ENCODE measurements at places on chromosomes 4 and X.

DNA sequence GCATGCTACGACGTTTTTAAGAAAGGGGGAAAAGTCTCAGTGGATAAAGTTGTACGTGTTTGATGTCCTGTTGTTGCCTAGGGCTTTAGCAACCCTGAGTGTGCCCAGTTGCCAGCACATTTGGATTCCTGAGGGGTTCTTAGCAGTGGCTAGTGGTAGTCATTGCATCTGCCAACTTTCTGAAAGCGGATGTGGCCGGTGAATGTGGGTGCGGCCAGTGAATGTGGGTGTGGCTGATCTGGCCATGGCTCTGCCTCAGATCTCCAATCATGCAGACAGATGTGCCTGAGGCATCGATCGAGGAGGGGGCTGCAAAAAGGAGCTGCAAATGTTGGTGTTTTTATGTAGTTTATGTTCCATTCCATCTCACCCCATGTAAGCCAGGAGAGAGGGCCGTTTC, 41.5 kb upstream of the FAT1 start:
- no peak for DNase-seq

DNA sequence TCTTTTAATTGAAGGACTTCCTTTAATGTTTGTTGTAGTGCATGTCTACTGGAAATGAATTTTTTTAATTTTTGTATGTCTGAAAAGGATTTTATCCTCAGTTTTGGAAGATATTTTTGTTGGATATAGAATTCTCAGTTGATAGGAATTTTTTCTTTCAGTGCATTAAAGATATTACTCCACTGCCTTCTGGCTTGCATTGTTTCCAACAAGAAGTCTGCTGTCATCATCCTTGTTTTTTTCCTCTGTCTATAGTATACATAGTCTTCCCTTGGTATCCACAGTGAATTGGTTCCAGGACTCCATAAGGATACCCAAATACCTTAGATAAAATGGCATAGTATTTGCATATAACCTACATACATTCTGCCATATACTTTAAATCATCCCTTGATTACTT, 33.5 kb downstream of the SCD5 start:
- DNase-seq: no peak

DNA sequence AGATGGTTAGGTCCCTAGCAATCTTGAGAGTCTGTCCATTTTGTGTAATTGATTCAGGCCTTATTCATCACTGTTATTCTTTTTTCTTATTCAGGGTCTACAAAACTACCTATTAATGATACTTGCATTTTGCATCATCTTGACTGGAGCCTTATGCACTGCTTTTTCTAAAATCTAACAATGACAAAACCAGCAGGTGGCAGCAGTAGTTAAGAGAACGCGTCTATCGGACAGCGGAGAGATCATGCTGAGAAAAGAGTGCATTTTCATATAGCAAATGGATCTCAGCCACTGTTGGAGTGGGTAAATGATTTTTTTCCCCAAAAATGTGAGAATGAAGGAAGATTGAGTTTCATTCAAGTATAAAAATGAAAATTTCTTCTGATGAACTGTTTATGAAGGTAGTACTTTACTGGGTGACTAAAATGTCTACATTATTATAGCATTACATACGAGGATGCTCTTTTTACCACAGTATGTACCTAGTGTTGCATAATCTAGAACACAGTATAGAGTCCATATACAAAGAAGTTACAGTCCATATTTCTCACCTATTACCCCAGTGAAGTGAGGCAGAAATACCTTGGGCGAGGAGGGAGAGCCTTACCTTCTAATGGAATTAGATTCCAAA, 43.2 kb downstream of the TMEM144 start:
- DNase-seq: peak; percentile 6

DNA sequence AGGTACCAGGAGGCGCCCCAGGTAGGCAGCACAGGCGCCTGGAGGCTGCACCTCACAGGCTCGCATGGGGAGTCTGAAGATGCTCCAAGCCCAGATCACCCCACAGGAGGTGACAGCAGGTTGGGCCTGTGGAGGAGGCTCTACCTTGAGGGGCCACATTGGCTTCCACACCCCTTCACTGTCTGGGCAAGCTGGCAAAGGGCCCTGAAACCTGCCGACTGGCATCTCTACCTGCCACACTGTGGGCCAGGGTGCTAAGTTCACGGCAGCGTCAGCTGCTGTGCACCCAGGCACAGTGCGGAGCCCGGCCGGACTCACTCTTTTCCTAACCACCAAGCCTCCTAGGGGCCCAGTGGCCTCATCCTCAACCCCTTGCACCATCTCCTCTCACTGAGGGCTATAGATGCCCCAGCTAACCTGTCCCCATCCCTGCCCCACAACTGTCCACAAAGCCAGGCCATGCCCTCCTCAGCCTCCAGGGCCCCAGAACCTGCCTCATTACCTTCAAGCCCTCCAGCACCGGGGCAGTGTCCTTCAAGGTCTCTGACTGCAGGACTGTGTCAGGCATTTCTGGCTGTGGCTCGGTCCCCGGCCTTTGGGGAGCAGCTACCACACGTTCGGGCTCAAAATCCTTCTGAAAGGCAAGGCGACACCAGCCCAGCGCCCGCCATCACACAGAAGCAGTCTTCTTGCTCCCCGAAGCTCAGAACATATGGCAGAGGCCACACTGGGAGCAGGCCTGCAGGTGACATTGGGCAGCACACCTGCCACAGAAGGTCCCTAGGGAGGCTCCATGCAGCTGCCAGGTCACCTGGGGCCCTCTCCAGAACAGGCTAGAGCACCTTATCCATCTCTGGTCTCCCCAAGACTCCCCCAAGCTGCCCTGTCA, 28.8 kb downstream of the FGFR3 start:
- no peak for DNase-seq

Measured in stimulated activated CD8-positive, alpha-beta memory T cell treated with anti-CD3 and anti-CD28 coated beads, Interleukin-15, amount 100 ng/mL, for 1 hour (primary cell).